M059J (cell line): ENCODE measurements at places on chromosomes 7 and 10. TPM values are rescaled to one million over a fixed set of nuclear protein-coding genes. Genes with fewer than 3 reads are reported as not detected.

Gene BNIP3
- 618 and 734 TPM in 2 replicates for total RNA-seq

- no peak for DNase-seq
Observed at GRCh38 chr10:47333532-47333931, 11.3 kb downstream of the GDF2 start.

- DNase-seq = no peak
Observed at GRCh38 chr10:13120786-13121499, 21.0 kb downstream of the OPTN start.

- peak; percentile 48 for DNase-seq
Observed at GRCh38 chr7:134908289-134908688, 78.0 kb upstream of the AGBL3 start.

Gene KIAA1549
- total RNA-seq = 2.6 and 3.9 TPM in 2 replicates

Gene LRIT1
- not detected in 2 replicates for total RNA-seq

Gene CDHR1
- total RNA-seq = not detected in 2 replicates

Gene KCND2
- not detected in 2 replicates for total RNA-seq

GRCh38 chr10:47348661-47349470 is 703 bp downstream of the RBP3 start:
- DNase-seq = no peak

- DNase-seq = no peak
Observed at GRCh38 chr10:90195288-90195840, 494.0 kb downstream of the KIF20B start.

DNA sequence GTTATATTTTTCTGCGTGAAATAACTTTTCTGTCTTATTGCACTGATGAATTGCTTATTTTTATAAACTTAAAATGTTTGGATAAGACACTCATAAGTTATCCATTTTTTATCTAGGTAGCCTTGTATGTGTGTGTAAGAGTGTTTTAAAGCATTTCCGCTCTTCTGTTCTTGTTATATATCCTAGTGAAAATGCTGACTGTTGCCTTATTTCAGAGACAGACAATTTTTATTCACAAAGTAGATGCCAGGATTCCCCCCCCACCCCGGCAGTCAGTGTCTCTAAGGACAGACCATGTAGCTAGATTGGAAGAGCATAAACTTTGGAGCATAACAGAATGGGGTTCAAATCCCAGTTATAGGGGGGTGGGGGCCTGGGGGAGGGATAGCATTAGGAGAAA is 1.6 kb downstream of the SMC3 start:
- DNase-seq = no peak

DNA sequence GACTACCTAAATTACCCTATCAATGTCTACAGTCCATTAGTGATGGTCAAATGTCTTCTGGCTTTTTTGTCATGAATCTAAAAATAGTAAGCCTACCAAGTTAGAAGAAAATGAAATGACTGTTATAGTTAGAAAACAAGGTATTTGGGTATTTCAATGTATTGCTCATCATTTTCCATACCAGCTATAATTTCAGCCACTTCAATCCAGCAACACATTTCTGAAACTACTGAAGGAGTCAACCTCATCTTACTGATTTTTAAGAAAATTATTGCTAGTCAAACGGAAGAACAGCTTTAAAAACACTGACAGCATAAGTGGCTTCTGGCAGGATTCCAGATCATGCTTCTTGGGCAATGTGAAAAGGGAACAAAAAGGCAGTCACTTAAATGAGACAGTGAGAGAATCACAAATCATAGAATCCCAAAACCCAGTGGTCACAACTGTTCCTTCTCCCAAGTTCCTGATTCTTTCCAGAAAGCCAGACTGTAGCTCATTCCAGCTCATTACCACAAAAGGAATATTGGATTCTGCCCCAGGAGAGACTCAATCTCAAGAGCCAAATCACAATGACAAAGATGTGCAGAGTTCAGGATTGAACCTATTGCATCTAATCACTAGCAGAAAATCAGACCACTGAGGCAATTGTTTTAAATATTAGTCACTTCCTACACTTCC is 61.2 kb upstream of the LRRN3 start:
- DNase-seq = peak; percentile 10

GRCh38 chr7:18610331-18610948 is 114.9 kb downstream of the HDAC9 start:
- peak; percentile 46 for DNase-seq

DNA sequence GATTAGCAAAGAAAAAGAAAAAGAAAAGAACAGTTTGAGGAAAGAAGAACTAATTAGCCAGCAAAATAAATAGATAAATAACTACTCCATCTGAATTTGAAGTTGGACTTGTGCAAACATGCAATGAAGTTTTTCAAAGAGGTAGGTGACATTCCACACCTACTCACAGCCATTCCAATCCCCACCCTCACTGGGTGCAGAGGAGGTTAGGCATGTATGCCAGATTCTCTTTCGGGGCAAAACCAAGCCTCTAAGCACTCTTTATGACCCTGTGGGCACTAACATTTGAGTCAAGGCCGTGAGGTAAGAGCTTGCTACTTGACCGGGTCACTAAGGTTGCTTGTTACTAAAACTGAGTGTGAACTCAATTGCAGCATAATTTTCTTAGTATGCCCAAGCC is 108.4 kb upstream of the SEMA3A start:
- DNase-seq = no peak

Gene EGFR
- 28.7 and 51.4 TPM in 2 replicates for total RNA-seq

Gene STEAP4
- total RNA-seq = 0.02 TPM in 1 of 2 replicates, not detected in the other

GRCh38 chr7:100171840-100172239 is 3.4 kb upstream of the GAL3ST4 start:
- no peak for DNase-seq

- no peak for DNase-seq
Observed at GRCh38 chr7:76049295-76049694, 1.4 kb downstream of the MDH2 start.

DNA sequence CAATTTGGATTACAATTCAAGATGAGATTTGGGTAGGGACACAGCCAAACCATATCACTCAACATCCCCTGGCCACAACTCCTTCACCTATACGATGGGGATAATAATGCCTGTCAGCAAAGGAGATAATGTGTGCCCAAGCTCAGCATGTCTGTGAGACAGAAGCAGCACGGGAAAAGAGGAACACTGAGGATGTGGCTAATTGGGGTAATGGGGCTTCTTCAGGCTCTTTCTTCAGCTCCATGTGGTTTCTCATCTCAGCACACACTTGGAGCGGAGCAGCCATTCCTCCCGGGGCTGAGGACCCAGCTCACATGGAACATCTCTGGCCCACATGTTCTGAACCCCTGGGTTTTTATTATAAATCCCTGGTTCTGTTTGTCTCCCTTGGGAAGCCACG is 136.0 kb upstream of the NAMPT start:
- DNase-seq = no peak

Gene AGR2
- not detected in 2 replicates for total RNA-seq

Gene PKD2L1
- total RNA-seq = not detected in 2 replicates

- peak; percentile 54 for DNase-seq
Observed at GRCh38 chr10:5040781-5041470, 37.3 kb upstream of the AKR1C2 start.

- peak; percentile 41 for DNase-seq
Observed at GRCh38 chr7:131827421-131827820, 271.0 kb upstream of the PODXL start.

Gene CYP3A4
- total RNA-seq = 0.05 TPM in 1 of 2 replicates, not detected in the other

Gene CUBN
- 0.27 and 2.0 TPM in 2 replicates for total RNA-seq

GRCh38 chr7:4202154-4202736 is 479.9 kb upstream of the FOXK1 start:
- no peak for DNase-seq

Gene PSMG3
- total RNA-seq = 86.5 and 87.9 TPM in 2 replicates

DNA sequence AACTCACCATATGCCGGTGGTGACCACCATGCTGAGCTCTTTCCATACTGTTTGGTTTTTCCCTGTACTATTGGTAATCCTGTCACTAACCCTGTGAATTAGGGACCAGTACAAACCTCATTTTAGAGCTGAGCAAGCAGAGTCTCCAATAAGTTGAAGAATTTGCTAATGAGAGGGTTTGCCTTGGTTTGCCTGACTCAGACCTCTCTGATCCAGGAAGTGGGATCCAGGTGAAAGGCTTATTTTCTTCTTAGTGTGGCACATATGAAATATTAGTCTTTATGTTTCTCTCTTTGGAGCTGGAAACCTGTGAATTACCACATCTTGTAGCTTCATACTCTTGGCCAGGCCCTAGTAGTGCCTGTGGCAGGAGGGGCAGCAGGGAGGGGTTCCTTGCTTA is 114.1 kb upstream of the IGFBP3 start:
- DNase-seq = peak; percentile 57

DNA sequence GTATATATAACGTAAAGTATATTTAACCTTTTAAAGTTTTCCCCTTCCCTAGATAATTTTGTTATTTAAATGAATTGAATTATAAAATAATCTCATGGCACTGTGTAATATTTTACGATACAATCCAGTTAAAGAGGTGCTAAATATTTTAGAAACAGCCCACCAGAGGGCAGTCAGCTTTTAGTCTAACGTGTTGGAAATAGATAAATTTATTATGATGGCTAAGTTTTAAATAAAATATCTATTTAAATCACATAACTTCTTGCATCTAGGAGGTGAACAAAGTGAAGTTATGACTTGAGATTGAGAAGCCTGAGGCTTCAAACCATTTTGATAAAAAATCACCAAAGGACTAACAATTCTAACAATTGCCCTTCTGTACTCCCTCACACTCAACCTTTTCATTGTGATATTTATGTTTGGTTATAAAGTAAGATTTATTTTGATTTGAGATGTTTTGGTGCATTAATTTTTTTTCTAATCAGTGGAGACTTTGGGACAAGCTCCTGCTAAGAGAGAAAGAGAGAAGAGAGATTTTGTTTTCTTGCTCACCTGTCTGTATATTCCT is 171.5 kb upstream of the SP4 start:
- DNase-seq = peak; percentile 41

DNA sequence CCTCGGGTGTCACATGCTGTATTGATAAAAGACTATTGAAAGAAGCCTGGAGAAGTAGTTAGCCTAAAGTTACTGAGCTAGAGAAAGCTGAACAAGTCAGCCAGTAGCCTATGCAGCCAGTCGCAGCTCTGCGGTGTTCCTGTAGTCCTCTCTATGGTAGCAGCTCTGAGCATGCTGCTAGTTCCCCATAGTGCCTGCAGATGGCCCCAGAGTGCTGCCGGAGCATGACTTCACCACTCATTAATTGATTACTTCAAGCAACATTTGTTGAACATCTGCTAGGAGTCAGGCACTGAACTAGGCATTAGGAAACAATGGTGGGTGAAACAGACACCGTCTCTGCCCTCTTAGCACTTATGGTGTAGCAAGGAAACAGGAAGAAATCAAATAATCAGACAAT is 422.7 kb downstream of the SORCS3 start:
- DNase-seq = no peak

Gene ESYT2
- total RNA-seq = 36.5 and 69.8 TPM in 2 replicates

DNA sequence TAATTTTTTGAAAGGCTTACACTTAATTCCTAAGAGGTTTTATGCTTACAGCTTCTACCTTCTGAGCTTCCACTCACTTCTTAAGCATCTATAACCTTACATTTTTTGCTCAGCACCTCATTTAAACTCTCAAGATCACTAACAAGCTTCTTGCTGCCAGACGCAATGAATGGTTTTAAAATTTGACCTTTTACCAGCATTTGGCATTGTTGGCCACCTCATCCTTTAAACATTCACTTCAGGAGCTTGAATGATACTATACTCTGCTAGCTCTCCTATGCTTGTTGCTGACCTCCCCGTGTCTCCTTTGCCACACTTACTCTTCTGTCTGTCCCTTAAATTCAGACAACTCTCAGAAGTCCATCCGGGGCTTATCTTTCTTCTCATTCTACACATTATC is 37.7 kb upstream of the ODAD2 start:
- DNase-seq = peak; percentile 82

Gene PDE6C
- total RNA-seq = not detected in 2 replicates

GRCh38 chr7:151115121-151115835 is 29.0 kb downstream of the AGAP3 start:
- DNase-seq = no peak

- DNase-seq = no peak
Observed at GRCh38 chr10:132263866-132264265, 43.9 kb downstream of the STK32C start.

- no peak for DNase-seq
Observed at GRCh38 chr10:15491856-15492642, 121.0 kb upstream of the FAM171A1 start.

- DNase-seq = peak; percentile 65
Observed at GRCh38 chr7:18638594-18639452, 143.3 kb downstream of the HDAC9 start.

Gene SH2D4B
- total RNA-seq = not detected in 2 replicates

- DNase-seq = no peak
Observed at GRCh38 chr7:80632139-80632538, 6.3 kb upstream of the CD36 start.
